ENCODE measurements at places on chromosomes 7 and 10. TPM values are rescaled to one million over a fixed set of nuclear protein-coding genes. Genes with fewer than 3 reads are reported as not detected.

GRCh38 chr10:6722616-6723004 lies 142.5 kb upstream of the PRKCQ start:
- peak; percentile 70 for DNase-seq

Gene CLCN1
- 0.34 TPM for total RNA-seq

Gene ABCC2
- 1.2 TPM for total RNA-seq

Gene BLNK
- total RNA-seq = 9.5 TPM

Gene RBM20
- total RNA-seq = not detected

Gene HTR7
- not detected for total RNA-seq

GRCh38 chr10:102229810-102230263 lies 3.7 kb downstream of the ELOVL3 start:
- DNase-seq = peak; percentile 86

Gene MYL10
- not detected for total RNA-seq

Gene DDX21
- 144 TPM for total RNA-seq

GRCh38 chr7:121376979-121377378 lies 19.1 kb downstream of the FAM3C start:
- DNase-seq = no peak

GRCh38 chr10:79128923-79129305 lies 60.1 kb downstream of the ZMIZ1 start:
- DNase-seq = no peak
